ENCODE measurements at places on chromosomes 7 and 10.

DNA sequence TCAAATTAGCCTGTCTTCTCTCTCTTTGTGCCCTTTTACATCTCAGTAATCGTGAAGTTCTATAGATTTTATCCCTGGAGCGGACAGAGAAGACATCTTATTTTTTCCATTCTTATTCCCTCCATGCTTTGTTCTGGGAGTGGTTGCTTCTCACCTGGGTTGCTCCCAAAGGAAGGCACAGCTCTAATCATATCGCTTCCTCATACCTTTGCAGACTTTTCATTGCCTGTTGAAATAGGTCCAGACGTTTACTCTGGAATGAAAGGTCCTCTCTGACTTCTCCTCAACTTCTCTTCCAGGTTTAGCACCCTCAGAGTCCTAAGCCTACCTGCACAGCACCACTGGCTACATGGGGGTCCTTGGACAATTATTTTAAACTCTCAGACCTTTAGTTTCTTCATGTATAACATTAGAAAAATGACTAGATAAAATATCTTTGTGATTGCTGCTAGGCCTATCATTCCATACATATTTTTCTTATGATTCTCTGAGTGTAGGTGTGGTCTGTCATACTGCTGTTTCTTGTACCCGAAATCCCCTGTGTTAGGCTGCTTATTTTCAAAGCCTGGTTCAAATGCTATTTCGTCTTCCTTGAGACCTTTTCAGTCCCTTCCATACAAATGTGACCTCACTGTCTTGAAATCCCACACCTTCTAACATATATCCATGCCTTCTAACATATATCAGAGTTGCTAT, 418.1 kb downstream of the GFRA1 start:
- DNase-seq: no peak

- DNase-seq: no peak
Observed at GRCh38 chr10:95792874-95793285, 36.9 kb downstream of the ENTPD1 start.

GRCh38 chr7:18575622-18576572, 80.3 kb downstream of the HDAC9 start:
- no peak for DNase-seq

- no peak for DNase-seq
Observed at GRCh38 chr7:113639221-113639620, 279.6 kb downstream of the PPP1R3A start.

DNA sequence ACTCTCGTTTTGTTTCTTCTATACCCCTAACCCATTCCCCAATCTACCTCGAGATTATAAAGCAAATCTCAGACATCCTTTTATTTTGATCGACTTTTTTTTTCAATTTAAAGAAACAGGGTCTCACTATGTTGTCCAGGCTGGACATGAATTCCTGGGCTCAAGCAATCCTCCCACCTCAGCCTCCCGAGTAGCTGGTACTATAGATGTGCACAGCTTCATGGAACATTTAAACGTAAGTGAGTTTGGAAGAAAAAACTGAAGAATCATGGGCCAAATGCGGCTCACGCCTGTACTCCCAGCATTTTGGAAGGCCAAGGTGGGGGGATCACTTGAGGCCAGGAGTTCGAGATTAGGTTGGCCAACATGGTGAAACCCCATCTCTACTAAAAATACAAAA, 96.0 kb downstream of the UPF2 start:
- no peak for DNase-seq

DNA sequence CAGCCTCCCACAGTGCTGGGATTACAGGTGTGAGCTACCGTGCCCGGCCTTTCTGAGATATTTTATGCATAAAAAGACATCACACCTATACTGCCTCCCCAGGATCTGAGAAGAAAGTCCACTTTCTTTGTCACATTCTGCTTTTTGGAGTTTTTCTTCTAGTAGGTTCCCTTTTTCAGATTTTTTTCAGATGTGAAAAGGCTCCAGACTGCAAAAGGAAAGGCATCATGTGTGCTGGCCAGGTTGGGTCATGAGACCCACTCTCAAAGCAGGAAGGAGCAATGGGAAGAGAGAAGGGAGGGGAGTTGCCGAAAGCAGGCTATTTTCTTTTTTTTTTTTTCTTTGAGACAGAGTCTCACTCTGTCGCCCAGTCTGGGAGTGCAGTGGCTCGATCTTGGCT, 10.8 kb downstream of the BLVRA start:
- no peak for DNase-seq

DNA sequence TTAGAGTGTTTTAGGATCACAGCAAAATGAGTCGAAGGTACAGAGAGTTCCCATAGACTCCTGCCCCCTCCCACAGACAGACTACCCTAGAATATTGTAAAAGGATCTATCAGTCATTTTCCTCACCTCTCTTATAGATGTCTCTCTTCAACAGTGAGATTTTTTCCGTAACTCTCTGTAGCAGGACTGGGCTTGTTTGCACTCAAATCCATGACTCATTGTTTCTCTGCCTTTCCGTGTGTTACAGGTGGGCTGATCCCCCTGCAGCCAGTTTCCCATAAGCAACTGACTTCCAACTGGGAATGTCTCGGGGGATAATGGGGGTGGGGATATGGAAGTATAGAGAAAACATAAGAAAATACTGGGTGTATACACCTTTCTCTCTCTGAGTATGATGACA, 921.0 kb downstream of the GATA3 start:
- no peak for DNase-seq

DNA sequence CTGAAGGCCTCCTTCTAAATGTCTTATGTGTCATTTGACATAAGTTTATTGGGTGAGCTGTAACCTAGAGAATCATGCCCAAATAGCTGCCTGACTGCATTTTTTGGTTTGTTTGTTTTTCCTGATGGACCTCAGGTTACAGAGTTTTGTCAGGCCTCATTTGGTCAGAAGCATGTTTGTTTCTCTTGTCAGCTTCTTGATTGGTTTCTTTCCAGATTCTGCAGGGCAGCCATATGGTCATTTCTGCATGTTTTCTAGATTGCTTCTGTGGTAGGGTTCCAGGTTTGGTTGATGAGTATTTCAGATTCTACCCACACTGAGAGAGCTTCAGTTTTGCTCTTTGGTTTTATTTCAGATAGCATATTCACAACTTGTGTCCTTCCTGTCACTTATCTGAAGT, 28.0 kb downstream of the GLCCI1 start:
- no peak for DNase-seq

GRCh38 chr10:109911903-109912302, 11.4 kb downstream of the XPNPEP1 start:
- DNase-seq: no peak

GRCh38 chr10:59075576-59075975, 100.9 kb upstream of the PHYHIPL start:
- no peak for DNase-seq

DNA sequence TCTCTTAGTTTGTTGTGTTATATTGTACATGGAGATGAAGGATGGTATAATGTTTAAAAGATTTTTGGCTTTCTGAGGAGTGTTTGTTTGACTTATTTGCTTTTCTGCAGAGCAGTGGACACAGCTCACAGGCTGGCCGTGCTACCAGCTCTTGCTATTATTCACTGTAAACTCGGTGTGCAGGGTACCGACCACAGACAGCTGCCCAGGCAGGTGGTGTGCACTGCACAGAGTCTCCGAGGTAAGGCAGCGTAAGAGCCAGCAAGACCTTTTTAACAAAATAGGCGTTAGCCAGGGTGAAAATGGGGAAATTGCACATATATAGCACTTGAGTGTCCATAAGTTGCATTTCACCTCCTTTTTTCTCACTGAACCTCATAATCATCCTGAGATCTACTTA, 438.0 kb downstream of the CNTNAP2 start:
- no peak for DNase-seq

GRCh38 chr10:123148414-123149161, 652 bp downstream of the HMX2 start:
- DNase-seq: no peak

DNA sequence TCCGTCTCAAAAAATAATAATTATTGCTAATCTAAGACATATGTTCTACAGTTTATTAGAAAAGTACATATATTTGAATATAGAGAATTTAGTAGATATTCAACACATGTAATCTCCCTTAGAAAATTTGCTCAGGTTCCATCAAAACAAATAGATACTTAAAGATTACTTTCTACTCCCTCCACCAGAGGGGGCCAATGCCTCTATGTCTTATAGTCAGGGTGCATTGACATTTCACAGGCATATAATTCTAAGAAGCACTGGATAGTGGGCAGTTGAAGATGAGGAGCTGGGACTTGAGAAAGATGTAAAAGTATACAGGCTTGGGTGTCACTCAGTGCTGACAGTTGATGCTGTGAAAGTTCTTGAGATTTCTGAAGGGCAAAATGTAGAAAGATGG, 301.6 kb upstream of the HPS1 start:
- no peak for DNase-seq

- DNase-seq: peak; percentile 16
Observed at GRCh38 chr7:5450549-5451327, 27.1 kb upstream of the TNRC18 start.

DNA sequence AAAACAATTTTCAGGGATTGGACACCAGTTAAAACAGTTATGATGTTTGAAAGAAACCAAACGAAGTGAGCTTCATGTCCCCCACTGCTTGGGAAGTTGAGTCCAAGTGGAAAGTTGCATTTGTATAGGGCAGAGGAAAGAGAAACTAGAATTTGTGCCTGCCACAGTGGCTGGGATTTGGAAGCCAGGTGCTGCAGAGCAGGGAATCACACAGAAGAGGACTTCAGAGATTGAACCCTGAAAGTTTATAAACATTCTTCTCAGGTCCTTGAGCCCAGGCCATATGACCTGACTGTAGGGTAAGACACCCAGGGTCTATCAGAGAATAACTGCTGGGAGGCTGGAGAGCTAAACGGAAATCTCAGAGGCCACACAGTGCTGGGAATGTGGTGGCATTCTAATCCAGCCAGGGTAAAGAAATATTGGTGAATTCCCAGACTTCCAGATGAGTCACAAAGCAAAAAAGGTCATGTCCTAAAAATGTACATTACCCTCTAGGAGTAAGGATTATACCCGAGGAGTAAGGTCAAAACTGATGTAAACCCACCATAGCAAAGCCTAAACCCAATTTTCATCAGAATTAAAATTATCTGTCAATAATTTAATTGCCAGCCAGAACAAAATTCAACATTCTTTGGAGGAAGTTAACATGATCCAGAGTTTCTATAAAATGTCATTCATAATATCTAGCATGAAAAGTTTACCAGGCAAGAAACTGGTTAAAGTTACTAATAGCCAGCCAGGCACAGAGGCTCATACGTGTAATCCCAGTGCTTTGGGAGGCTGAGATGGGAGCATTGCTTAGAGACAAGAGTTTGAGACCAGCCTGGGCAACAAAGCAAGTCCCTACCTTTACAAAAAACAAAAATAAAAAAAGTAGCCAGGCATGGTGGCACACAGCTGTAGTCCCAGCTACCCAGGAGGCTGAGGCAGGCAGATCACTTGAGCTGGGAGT, 31.2 kb downstream of the TOMM7 start:
- DNase-seq: no peak

GRCh38 chr7:64775289-64775688, 18.9 kb upstream of the ZNF138 start:
- no peak for DNase-seq

DNA sequence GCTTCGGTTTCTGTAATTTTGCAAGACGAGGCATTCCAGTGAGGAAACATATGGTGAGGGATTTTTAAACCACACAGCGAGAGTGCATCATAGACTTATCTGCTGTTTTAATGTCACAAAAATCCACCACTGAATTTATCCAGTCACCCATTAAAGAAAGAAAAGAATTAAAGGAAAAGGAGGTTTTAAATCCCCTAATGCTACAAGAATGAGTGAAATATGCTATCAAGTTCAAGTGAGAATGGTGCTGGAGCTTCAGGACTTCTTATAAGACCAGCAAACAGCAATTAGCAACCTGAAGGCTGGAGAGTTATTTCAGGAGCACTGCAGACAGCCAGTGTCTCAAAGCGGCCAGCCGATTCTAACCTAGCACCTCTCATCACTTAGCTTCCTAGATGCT, 439.1 kb upstream of the MGMT start:
- DNase-seq: no peak

- no peak for DNase-seq
Observed at GRCh38 chr10:59843748-59844147, 62.6 kb downstream of the CCDC6 start.

- DNase-seq: no peak
Observed at GRCh38 chr7:37853468-37853867, 5.1 kb downstream of the NME8 start.

DNA sequence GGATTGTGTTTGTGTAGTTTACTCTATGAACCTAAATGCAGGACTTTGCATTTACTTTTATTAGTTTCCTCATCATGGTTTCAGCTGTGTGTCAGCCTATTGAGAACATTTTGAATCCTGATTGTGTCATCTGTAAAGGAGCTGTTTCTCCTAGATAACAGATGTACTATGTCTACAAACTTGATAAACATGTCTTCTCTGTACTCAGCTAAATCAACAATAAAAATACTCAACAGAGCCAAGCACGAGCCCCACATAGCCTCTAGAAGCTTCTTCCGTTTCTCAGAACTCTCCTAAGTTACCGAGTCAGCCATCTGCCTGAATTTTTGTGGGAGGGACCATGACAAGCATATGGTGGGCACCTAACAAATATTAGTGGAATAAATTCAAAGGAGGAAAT, 234.7 kb downstream of the SKAP2 start:
- no peak for DNase-seq

DNA sequence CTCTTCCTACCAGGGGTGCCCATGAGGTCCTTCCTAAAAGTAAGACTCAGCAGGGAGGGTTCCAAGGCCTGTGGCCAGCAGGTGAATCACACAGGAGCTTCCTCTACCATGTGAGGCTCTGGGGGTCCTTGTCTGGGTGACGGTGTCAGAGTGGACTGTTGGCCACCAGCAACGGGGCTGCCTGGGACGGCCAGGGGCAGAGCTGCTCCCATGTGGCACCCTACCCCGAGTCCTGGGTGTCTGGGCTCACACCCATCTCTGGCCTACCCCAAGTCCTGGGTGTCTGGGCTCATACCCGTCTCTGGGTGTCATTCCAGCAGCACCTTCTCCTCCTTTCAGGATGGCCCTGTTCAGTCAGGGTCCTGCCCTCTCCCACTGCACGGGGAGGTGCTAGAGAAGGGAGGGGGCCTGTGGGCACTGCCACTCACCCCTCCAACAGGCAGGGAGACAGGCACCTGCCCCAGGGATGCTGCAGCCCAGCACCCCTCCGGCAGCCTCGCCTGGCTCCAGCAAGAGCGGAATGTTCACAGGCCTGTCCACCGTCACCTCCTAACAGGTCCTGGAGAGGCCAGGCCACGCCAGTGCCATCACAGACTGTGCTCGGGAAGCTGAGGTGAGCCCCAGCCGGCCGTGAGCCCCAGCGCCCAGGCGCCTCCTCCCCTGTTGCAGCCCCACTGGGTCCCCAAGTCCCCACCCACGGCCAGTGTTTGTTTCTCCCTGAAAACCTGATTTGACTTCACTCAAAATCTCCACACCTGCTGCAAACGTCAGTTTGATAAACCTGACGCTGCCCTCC, 143.7 kb downstream of the PTPRN2 start:
- no peak for DNase-seq

- no peak for DNase-seq
Observed at GRCh38 chr10:121322776-121323175, 275.5 kb downstream of the FGFR2 start.

DNA sequence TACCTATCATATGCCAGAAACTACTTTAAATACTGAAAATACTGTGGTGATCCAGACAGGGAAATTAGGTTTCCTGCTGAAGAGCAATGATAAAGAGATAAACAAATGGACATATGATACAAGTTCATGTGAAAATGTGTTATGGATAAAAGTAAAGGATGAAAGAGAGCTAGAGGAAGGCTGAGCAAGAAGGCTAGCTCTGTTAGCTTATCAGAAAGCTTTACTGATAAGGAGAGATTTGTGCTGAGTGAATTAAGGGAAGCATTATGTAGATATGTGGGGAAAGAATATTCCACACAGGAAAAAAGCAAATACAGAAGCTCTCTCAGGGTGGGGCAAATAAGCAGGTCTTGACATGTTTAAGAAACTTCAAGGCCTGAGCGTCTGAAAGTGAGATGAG, 308.4 kb downstream of the HDAC9 start:
- DNase-seq: no peak
